ENCODE measurements at places on chromosomes 7 and 10.

DNA sequence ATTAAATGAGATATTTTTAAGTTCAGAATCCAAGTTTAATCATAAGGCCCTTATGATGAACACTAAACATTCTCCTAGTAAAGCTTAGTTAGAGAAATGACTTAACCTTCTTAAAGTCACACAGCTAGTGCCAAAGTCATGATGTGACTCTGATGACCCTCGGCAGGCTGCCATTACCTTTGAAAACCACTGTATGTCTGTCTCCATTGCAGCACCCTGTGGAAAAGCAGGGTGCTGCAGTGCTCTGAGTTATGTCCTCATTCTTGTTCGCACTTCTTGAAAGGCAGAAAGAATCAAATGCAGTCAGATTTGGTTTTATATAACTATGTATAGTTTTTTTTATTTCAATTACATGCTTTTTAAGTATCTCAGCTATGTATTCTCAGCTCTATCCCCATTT, 105.0 kb downstream of the PHTF2 start:
- DNase-seq, result no peak

- no peak for DNase-seq
Measured at GRCh38 chr7:79590916-79591623, 137.6 kb upstream of the MAGI2 start.

- no peak for DNase-seq
Measured at GRCh38 chr10:58755340-58755610, 242.6 kb downstream of the BICC1 start.

GRCh38 chr10:133124357-133125211, 35.4 kb upstream of the KNDC1 start:
- no peak for DNase-seq
